SK-N-SH treated with all-trans-retinoic acid at 6 μM for 48 hours (cell line): ENCODE measurements at places on chromosomes 12 and 14.

DNA sequence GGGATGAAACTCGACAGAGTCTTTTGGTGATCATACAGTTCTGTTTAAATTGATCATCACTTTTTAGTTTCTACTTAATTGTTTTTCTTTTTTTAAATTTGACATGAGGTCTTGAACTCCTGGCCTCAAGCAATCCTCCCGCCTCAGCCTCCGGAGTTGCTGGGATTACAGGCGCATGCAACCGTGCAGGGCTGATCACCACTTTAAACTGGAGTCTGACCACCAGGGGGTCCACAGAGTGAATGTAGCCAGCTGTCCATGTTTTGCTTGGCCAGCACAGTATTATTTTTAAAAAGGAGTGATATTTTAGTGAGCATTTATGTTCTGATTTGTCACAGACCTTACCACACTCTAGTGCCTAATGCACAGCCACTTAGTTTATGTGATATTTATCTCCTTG, 10.7 kb downstream of the DAAM1 start:
- no peak for ATAC-seq

GRCh38 chr12:2396448-2396871, 343.7 kb downstream of the CACNA1C start:
- ATAC-seq, result no peak

DNA sequence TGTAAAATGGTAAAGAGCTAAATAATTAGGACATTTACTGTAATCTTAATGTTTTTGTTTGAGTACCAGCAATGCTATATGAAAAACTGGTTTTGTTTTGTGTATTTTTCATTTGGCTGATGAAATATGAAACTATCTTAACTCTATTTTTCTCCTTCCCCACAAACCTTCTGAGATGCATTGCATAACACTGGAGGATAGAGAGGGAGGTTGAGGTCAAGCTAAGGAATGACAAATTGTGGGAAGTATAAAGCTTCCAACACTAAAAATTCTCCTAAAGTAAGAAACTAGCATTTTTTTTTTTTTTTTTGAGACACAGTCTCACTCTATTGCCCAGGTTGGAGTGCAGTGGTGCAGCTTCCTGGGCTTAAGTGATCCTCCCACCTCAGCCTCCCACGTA, 31.5 kb upstream of the SRP54 start:
- no peak for ATAC-seq

GRCh38 chr14:60197629-60198303, 32.6 kb upstream of the DHRS7 start:
- no peak for ATAC-seq

- no peak for ATAC-seq
Observed at GRCh38 chr12:93829016-93829415, 151.8 kb downstream of the CRADD start.

DNA sequence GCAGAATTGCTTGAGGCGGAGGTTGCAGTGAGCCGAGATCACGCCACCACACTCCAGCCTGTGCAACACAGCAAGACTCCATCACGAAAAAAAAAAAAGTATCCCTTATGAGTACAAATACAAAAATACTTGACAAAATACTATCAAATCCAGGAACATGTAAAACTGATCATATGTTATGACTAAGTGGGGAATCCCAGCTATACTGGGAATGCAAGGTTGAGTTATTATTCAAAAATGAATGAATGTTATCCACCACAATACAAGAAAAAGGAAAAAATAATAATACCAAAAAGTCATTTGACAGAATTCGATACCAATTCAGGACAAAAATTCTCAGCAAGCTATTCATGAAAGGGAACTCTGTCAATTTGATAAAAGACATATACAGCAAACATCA, 32.6 kb downstream of the MOK start:
- ATAC-seq, result no peak
